ENCODE measurements at places on chromosomes 7 and 10. TPM values are rescaled to one million over a fixed set of nuclear protein-coding genes. Genes with fewer than 3 reads are reported as not detected.

DNA sequence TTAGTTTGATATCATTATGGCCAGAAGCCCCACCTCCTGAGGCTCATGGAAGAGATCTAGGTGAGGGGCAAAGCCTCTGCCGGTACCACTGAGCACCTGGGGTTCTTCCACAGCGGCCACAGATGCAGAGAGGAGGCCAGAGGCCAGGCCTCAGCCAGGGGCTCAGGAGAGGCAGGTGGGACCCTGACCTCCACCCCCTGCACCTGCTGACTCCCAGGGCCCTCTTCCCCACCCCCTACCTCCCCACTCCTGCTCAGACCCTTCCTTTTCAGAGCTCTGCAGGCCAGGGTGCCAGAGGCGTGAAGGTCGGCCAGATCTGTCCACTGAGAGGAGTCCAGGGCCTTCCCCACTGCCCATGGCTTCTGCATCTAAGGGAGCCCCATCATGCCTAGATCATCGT, 178.7 kb upstream of the PPP2R2D start:
- no peaks in the 10 kb centered on the region for H3K36me3 ChIP-seq
- no peak overlapping the region for H3K4me3 ChIP-seq
- no peak overlapping the region for H3K27ac ChIP-seq
- no peaks in the 10 kb centered on the region for H3K4me1 ChIP-seq

DNA sequence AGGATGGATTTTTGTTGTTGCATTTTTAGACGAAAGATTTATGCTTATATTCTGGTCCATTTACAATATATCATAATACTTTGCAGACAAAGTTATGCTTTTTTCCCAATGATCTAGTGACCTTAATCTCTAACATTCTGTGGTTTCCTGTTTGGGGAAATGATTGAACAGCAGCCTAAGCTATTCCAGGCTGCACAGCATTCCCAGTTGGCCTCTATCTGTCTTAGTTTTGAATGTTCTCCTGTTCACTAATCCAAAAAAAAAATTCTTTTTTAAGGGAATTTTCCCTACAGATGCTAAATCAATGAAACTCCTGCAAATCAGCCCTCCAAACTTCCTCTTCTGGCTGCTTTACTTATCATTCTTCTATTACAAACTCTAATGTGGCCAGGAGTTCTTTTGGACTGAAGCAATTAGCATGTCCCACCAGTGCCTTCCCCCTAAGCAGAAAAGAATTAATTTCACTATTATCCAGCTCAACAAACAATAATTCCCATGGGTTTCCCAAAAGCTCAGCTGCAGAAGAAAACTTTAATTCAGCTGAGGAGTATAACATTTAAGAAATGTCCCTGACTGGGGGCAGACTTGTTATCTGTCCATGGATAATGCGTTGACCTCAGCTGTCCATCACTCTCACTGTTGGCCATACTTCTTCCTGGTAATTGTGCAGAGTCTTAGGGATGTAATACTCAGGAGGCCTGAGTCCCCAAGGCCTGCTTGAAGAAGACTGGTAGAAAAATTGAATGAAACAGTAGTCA, 81.9 kb upstream of the TRIL start:
- H3K36me3 ChIP-seq = no peaks in the 10 kb centered on the region
- peaks cover 13% of the 10 kb centered on the region for H3K4me1 ChIP-seq
- no peaks in the 10 kb centered on the region for H3K27me3 ChIP-seq
- no peak for DNase-seq
- no peak overlapping the region for H3K27ac ChIP-seq

DNA sequence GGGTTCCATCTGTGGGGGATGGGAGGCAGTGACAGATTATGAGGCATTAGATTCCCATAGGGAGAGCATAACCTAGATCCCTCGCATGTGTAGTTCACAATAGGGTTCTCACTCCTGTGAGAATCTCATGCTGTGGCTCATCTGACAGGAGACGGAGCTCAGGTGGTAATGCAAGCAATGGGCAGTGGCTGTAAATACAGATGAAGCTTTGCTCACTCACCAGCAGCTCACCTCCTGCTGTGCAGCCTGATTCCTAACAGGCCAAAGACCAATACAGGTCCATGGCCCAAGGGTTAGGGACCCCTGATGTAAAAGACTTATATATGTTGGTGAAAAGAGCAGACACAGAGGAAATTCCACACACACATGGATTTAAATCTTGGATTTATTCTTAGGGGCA, 370.2 kb downstream of the NRG3 start:
- H3K27ac ChIP-seq = no peak overlapping the region
- H3K36me3 ChIP-seq = no peaks in the 10 kb centered on the region
- H3K4me3 ChIP-seq = no peak overlapping the region
- no peaks in the 10 kb centered on the region for H3K4me1 ChIP-seq
- DNase-seq = no peak

GRCh38 chr10:11813177-11813576, 10.0 kb upstream of the PROSER2 start:
- no peak overlapping the region for H3K4me3 ChIP-seq
- no peaks in the 10 kb centered on the region for H3K36me3 ChIP-seq
- no peaks in the 10 kb centered on the region for H3K4me1 ChIP-seq

RAB11FIP2 gene
- total RNA-seq = 10.5 TPM

GRCh38 chr7:143362131-143363015, at the start of gene FAM131B:
TSS of gene FAM131B (minus strand) at chr7:143362713. CDS start at chr7:143362603, 110 bp downstream.
- H3K27me3 ChIP-seq = peaks cover 42% of the 10 kb centered on the region
- DNase-seq = no peak
- no peaks in the 10 kb centered on the region for H3K4me1 ChIP-seq

- no peak overlapping the region for H3K4me3 ChIP-seq
- no peak overlapping the region for H3K27ac ChIP-seq
- peaks cover 25% of the 10 kb centered on the region for H3K4me1 ChIP-seq
Measured at GRCh38 chr10:119754085-119754484, 28.2 kb downstream of the INPP5F start.

Measured in psoas muscle (tissue), 8 donors.